ENCODE measurements at places on chromosomes 3 and 15.
A peak's percentile ranks its signal among the peaks of the same experiment; 100 is the strongest.

DNA sequence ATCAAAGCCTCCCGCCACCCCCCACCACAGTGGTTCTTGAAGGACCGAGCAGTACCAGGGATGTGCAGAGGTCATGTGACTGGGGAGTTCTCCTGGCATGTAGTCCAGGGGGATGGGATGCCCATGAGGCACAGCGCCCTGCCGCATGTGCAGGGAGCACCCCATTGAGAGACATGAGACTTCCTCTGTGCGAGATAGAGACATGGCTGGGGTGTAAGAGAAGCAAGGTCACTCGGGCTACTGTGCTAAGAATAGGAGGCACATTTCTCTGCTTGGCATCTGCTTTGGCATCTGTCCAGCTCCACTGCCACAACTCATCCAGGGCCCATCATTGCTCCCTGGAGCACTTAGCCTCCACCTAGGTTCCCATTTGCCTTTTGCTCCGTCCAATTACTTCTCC is 2.4 kb upstream of the CYP1A1 start:
- no peak for DNase-seq

DNA sequence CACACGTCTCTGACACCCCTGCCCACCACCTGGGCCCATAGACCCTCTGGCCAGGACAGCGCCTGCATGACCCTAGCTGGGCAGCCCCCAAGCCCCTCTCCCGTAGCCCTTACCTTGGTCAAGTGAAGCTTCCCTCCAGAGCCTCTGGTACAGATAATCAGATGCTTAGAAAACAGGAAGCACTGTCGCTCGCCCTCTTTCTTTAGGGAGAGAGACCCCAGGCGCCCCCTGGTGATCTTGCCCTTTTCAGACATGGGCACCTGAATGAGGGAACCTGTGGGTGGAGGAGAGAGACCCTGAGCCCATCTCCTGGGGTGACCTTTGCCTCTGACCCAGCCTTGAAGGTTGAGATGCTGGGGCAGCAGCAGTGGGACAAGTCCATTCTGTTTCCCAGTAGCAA is 65.4 kb downstream of the RASGRF1 start:
- peak; percentile 48 for DNase-seq

DNA sequence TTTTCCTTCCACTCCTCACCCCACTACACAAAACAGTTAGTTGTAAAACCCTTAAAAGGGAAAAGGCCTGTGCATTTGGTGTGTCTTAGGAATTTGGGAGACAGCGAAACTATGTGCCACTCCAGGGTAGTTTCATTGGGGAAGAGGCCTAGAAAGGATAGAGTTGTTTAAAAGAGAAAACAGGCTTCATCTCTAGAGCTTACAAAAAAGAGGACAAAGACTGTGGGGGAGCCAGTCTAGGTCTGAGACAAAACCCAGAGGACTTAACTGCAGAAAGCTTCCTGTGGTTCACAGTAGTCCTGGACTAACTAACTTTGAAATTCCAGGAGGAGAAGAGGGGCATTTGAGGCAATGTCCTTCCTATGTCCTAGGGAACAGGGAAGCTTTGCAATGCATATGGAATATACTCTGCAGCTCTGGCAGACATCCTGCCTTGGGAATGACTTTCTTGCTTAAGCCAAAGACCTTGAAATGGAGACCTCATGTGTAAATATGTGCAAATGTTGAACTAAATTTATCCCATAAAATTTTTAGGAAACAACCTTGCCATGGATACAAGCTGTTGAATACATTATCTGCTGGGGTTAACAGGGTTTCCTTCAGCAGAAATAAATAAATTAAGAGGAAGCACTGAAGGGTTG is 159.4 kb downstream of the LSAMP start:
- DNase-seq: no peak

- DNase-seq: no peak
Observed at GRCh38 chr3:117606866-117607265, 897.3 kb downstream of the TUSC7 start.

DNA sequence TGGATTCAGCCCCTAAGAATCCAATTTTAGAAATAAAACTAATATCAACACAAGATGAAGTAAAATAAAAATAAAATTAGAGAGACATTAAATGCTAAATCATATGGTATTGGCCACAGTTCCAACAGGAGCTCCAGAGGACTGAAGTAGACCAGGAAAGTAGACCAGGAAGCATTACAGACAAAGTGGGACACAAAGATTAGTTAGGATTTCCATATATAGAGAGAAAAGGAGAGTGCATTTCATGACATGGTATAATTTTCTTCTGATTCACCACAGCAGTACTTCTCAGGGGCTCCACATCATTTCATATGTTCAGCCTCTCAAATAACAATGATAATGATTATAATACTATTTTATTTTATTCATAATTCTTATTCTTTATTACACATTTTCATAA is 18.3 kb downstream of the FGF7 start:
- DNase-seq: no peak

DNA sequence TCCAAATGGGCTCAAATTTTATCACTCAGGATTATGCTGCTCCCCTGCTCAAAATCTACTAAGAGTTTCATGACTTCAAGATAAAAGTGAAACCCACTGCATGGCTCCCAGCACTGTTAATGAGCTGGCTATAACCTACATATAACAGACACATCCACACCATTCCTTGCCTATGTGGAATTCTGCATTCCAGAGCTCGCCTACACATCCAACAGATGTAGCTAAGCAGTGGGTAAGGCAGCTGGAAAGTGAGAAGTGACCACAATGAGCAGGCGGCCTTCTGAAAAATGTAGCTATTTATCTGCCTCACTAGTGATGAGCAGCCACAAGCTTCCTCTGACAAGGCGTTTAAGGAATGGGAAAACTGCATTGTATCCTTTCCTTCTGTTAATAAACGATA is 92.0 kb upstream of the TRIM42 start:
- DNase-seq: peak; percentile 76

DNA sequence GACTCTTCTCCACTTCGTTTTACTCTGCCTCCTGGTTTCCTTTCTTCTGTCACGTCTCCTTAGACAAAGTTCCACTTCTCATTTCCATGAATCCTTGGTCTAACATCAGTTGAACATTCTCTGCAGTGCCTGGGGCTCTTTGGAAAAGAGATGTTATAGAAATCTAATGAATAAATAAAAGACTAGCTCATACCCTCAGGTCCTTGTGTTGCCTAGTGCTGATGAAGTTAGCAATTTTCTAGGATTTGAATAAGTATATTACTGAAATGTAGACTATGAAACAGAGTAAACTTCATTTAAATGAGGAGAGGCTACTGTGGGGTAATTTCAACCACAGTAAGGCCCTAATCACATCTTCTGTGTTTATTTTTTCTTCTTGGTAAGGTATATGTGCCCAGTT is 146.9 kb upstream of the CADPS start:
- DNase-seq: no peak

Data from islet precursor cell (in vitro differentiated cells).